ENCODE measurements at places on chromosomes 6 and 20. TPM values are rescaled to one million over a fixed set of nuclear protein-coding genes. Genes with fewer than 3 reads are reported as not detected.

Gene GJA1
- 642 TPM for total RNA-seq

Gene PDYN
- total RNA-seq: not detected

Gene GTF3C6
- 77.3 TPM for total RNA-seq

Gene SAPCD1
- total RNA-seq: 1.9 TPM

Gene TNFAIP3
- 11.7 TPM for total RNA-seq

Gene KIAA0408
- total RNA-seq: 2.4 TPM

Gene PTPN1
- 24.0 TPM for total RNA-seq

Gene CLPSL2
- not detected for total RNA-seq

Gene SYCP2L
- not detected for total RNA-seq

Gene KCNG1
- not detected for total RNA-seq

Gene PARD6B
- total RNA-seq: 0.26 TPM

Gene SSR1
- total RNA-seq: 109 TPM

Gene PROKR2
- total RNA-seq: not detected

Gene BTN3A1
- 20.1 TPM for total RNA-seq

Gene PTPRT
- total RNA-seq: under 0.01 TPM

Gene ZBTB24
- 5.4 TPM for total RNA-seq

Gene TSHZ2
- 4.0 TPM for total RNA-seq

Gene AIF1
- not detected for total RNA-seq

Gene SLC35F1
- total RNA-seq: not detected

Gene ASIP
- not detected for total RNA-seq

Gene FAM210B
- 34.2 TPM for total RNA-seq

Gene FRK
- total RNA-seq: 0.79 TPM

Gene SIRPB1
- not detected for total RNA-seq

Gene HLA-DPB1
- 20.3 TPM for total RNA-seq

Gene CFB
- total RNA-seq: 20.3 TPM

Gene POLR1C
- total RNA-seq: 26.4 TPM

Gene PROCR
- 125 TPM for total RNA-seq

Gene UBD
- total RNA-seq: not detected

Gene PAX1
- not detected for total RNA-seq

Gene TBXT
- total RNA-seq: not detected

Measured in aortic smooth muscle cell (primary cell).